ENCODE measurements at places on chromosomes 7 and 10.

- DNase-seq: no peak
Observed at GRCh38 chr7:115635376-115635775, 395.2 kb downstream of the TFEC start.

DNA sequence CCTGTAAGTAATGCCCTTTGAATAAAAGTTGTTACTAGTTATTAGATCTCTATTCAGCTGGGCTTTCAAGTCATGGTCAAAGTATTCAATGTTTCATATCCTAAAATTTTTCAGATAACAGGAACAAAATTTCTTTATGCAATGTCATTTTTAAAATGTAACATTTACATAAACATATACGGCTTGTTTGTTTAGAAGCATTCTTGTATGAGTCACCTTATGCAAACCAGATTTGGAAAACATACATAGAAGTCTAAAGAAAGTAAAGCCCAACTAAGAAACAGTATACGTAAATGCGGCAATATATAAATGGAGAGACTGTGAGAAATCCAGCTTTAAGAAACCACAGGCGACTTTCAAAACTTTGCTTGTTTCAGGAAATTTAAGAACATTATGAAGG is 10.5 kb downstream of the TMEM168 start:
- DNase-seq: no peak

GRCh38 chr7:80218723-80219122 is 84.1 kb downstream of the GNAI1 start:
- DNase-seq: no peak

- peak; percentile 50 for DNase-seq
Observed at GRCh38 chr7:128911423-128912031, 1.0 kb upstream of the KCP start.

DNA sequence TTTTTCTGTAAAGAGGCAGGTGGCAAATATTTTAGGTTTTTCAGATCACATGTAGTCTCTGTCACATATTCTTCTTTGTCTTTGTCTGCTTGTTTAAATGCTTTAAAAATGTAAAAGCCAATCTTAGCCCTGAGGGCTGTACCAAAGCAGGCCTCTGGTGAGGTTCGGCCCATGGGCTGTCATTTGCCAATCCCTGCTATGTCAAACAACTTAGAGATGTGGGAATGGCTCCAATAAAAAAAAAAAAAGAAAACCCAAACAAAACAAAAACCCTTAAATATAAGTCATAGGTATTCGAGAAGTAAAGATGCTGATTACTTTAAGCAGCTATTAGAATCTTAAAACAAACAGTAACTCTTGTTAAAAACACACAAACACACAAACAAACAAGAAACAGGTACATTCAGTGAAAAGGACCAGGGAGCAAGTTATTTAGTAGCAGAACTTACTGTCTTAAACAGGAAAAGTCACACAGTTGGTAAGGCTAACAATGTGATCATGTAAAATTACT is 61.4 kb upstream of the NAMPT start:
- no peak for DNase-seq

DNA sequence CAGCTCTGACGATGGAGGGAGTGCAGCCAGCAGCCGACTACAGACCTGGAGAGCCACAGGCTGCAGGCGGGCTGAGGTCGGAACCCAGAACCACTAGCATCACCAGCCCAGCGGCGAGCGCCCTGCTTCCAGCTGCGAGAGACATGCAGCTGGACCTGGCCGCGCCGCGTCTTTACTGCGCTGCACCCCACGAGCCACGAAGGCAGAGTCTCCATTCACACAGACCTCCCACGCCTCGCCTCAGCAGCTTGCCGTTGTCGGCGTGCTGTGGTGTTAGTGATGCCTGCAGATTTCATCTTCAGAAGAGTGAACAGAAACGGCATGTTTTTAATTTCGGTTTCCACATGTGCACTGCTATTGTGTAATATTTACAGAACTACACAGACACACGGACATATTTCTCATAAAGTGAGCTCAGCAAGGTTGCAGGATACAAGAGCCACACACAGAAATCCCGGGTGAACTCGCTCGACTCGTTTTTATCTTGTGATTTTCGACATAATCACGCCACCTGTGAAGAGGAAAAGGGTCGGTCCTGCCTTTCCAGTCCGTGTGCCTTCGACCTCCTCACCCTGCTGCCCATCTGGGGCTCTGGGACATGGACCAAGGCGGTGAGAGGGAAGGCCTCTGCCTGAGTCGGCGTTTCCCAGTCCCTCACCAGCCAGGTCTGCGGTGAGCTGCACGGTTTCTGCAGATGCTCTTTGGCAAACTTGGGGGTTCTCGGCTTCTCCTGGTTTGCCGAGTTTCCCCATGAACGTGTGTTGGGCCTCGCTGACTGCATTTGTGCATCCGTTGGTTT is 252.2 kb downstream of the ELFN1 start:
- peak; percentile 66 for DNase-seq

GRCh38 chr10:27433976-27434375 is 70.1 kb upstream of the RAB18 start:
- no peak for DNase-seq

DNA sequence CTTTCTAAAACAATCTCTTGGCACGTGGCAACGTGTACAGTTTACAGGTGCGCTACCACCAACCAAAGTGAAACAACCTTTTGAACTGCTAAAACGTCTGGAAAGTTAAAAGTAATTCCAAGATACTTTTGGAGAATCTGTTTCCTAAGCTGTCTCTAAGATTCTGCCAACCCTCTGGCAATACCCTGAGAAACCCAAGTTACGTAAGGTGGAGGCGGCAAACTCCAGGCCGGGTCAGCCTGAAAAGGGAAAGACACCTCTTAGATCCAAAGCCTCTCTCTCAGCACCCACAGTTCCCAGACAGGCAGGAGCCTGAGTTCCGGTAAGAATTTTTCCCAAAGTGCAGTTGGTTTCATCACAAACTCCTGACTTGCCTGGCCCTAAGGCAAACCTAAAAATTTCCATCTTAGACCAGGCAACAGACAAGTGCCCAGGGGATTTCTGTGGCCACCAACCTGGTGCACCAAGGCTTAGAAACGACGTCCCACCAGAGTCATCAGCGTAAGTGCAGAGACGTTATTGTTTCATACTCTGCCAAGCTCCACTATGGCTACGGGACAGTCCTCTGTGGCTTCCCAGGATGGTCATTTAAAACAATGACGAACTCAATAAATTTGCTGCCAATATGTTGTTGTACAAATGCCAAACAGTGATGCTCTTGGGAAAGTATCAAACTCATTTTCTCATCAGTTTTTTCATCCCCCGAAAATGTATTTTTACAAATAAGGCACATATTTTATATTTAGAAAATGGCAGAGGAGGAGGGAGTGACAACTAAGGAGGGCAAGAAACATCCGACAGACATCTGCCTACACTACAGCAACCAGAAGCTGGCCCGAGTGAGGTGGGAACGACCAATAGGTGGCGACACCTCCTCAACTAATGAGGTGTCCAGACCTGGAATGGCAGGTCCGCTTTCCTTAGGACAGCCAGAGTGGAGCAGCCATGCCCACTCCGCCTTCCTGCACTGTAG is 205.8 kb upstream of the FRMD4A start:
- DNase-seq: peak; percentile 82

- no peak for DNase-seq
Observed at GRCh38 chr10:126375299-126375698, 13.0 kb downstream of the ADAM12 start.

DNA sequence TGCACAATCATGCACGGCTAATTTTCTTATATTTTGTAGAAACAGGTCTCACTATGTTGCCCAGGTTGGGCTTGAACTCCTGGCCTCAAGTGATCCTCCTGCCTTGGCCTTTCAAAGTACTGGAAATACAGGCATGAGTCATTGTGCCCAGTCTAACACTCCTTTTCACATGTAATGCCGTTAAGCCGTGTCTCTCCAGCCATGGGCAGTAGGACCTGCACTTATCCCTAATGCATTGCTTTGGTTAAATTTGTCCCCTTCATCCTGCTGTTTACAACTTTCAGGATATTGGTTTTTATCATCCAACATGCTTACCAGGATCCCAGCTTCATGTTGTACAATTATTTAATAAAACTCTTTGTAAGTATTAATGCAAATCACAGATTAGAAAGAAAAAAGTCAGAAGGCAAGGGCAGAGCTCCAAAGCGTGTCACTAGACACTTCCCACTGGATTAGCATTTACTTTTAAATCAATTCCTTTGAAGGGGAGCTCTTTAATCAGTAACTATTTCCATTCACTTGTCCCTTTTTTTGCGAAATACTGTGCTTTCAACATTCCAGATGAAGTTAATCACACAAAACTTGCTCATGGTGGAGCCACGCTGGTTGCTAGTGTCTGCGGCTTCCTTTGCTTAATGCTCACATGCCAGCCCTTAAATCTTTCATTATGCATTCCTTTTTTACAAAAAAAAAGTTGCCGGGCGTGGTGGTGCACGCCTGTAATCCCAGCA is 256.0 kb upstream of the AUTS2 start:
- DNase-seq: no peak

DNA sequence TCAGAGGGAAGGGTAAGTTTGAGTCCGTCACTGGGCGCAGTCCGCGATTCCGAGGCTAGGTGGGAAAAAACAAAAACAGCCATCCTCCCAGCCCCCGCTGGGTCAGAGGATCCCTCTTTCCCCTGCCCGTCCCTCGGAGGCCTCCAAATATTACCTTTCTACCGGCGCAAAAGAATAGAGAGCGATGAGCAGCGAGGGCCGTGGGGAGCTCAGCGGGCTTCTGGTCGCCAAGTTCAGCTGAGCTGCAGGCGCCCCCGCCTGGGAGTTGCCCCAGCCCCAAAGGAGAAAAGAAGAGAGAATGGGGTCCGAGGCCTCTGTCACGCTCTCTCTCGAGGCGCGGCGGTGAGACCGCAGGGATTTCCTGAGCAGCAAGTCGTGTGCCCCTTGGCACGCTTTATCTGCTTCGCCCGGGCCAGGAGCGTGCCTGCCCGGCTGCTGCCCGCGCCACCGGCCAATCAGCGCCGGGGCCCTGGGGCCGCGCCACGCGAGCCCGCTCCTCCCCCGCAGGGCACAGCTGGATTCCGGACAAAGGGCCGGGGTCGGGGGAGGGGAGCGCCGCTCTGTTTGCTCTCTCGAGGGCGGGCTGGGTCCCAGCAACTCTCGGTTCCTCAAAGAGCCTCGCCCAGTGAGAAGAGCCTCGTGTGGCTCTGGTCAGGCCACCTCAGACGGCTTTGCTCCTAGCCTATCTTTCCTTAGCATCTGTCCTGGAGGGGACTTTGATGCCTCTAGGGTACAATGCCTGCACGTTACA is at the start of gene NEUROG3:
Gene NEUROG3 (minus strand): TSS at position 367 of the 751 bp plus-strand sequence. CDS start 379 bp downstream, outside the sequence.
- DNase-seq: no peak

DNA sequence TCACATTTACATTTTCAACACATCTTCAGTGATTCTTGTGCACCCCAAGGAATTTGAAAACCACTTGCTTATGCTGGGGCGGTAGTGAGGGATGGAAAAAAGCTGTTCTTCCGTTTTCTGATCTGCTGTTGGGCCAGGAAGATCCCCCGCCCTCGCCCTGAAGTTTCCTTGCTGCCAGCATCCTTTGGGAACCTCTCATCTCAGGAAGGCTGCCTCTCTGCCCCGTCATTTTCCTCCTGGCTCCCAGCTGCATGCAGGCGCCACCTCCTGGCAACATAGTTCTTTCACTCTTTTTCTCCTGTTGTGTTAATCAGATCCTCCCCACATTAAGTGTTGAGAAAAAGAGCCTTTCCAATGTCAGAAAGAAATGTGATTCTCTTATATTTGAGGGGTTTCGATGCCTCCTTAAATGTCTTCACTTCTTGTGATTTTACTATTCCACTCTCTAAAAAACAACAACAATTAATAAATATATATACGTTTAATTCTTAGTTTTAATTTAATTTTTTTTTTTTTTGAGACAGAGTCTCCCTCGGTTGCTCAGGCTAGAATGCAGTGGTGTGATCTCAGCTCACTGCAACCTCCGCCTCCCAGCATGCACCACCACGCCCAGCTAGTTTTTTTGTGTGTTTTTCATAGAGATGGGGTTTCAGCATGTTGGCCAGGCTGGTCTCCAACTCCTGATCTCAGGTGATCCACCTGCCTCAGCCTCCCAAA is 122.9 kb downstream of the RALA start:
- DNase-seq: peak; percentile 81

- DNase-seq: peak; percentile 66
Observed at GRCh38 chr7:2760098-2760889, 72.3 kb downstream of the AMZ1 start.

GRCh38 chr10:63713191-63714144 is 192.3 kb downstream of the REEP3 start:
- peak; percentile 89 for DNase-seq

DNA sequence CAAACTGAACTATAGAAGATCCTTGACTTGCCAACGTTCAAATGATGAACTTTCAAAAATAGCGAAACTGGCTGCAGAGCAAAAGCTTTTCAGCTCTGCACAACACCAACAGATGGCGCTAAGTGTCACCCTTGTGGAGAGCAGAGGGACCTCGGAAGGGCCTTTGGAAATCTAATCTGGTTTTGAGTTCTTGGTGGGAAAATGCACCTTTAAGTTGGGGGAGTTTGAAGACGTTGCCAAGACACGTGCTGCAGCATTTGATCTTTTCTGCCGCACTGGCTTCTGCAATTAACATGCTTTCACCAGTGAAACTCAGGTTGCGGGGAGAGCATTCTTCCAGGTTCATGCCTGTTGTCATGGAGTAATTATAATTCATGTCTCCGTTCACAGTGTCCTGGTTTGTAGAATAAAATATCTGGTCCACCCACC is 26.3 kb upstream of the WDR11 start:
- peak; percentile 59 for DNase-seq

GRCh38 chr10:79463578-79464496 is 18.4 kb upstream of the ZCCHC24 start:
- peak; percentile 32 for DNase-seq

- no peak for DNase-seq
Observed at GRCh38 chr7:98452791-98453190, 51.9 kb upstream of the BAIAP2L1 start.

- DNase-seq: no peak
Observed at GRCh38 chr10:104122225-104123107, 495 bp downstream of the SFR1 start.

Measured in BE2C (cell line).